ENCODE measurements at places on chromosomes 1 and 21.

- DNase-seq, result no peak
Observed at GRCh38 chr1:55015123-55015522, 16.4 kb downstream of the BSND start.

- DNase-seq, result peak; percentile 76
Observed at GRCh38 chr1:29236712-29237128, 398 bp downstream of the PTPRU start.

DNA sequence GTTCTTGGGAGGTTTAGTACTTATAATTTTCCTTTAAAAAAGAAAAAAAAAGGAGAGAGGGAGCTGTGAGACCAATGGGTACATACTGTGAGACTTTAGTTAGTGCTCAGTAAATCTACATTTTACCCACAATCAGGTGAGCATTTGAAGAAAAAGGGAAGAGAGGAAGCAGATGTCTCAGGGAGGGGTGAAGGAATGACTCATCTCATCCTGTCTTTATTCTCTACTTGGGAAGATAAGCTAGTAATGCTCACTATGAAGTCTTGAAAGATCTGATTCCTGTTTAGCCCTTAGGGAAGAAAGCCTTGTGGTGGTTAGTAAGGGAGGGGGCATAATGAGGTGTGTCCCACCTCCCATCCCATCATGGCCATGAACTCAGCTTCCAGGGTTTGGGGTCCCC lies 112.6 kb downstream of the PLD5 start:
- peak; percentile 36 for DNase-seq

GRCh38 chr1:87829360-87829759 lies 500.7 kb downstream of the LMO4 start:
- no peak for DNase-seq

All from mesendoderm (in vitro differentiated cells).